ENCODE measurements at places on chromosomes 5 and 9.

GRCh38 chr5:132799392-132799791 lies 13.7 kb upstream of the SOWAHA start:
- DNase-seq, result no peak

DNA sequence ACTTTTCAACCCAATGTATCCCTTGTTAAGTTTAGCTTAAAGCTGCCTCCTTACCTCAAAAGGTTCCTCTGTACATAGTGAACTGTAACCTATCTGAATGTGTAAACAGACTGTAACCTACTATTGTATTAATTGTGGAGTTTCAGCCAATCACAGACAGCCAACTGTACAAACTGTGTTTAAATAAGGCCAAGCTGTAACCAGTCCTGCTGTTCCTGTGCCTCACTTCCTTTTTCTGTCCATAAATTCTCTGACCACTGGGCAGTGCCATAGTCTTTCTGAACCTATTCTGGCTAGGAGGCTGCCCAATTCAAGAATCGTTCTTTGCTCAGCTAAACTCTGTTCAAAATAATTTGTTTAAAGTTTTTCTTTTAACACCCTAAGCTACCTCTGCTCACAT lies 74.7 kb upstream of the DAPK1 start:
- no peak for DNase-seq

- DNase-seq, result no peak
Observed at GRCh38 chr9:108383796-108384195, 472.0 kb downstream of the ACTL7B start.

DNA sequence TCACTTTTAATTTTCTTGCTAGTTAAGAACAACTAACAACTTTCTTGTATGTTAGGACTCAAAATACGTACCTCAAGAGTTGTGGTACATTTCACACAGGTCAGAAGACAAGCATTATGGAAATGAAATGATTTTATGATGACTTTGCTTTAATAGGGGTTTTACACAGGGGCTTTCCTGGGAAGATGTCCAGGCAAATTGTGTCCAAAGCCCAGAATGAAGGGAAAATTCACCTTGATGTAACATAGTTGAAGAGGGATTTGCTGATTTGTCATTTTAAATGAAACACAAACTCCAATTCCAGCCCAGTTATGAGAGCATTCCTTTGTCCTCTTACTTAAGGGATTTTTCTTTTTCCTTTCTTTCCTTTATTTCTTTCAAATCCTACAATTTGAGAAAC lies 89.2 kb downstream of the ARL15 start:
- no peak for DNase-seq

DNA sequence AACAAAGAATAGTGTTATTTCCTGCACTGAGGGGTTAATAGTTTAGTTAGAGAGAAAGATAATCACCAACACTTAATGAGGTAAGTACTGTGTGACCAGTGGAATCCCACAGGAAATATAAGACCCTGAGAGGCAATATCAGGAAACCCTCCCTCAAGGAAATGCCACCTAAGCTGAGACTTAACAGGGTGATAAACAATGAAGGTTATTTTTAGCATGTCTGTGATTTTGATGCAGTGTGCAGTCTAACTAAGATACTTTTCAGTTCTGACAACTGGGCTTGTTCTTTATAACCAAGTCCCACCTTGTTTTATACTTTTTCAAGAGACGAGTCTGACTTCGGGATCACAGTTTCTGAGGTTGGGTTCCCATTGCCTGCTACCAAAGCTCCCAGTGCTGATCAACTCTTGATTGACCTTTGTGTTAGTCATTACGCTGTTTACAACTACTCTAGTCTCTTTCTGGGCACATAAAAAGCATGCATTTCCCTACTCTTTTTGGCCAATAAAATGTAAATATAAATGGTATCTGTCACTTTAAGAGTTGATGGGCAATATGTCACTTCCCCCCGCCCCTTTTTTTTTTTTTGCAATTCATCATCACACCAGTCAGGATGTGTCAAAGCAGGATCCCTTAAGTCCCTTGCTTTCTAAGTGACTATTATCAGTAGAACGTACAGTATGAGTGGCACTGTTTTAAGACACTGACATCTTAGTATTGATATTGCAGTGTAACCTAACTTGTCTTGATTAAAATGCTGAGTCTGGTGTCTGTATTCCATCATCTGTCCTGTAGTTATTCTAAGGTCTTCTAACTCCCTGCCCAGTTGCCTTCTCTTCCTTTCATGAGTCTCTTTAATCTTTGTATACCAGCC lies 31.4 kb downstream of the C6 start:
- DNase-seq, result no peak

All from adipocyte (in vitro differentiated cells).